ENCODE measurements at places on chromosomes 1 and 21. TPM values are rescaled to one million over a fixed set of nuclear protein-coding genes. Genes with fewer than 3 reads are reported as not detected.

The MMP23B gene
- polyA plus RNA-seq: 0.07 TPM

The LCE3E gene
- polyA plus RNA-seq: 2.8 TPM

The MSH4 gene
- polyA plus RNA-seq: 0.10 TPM

The KRTAP19-1 gene
- 0.44 TPM for polyA plus RNA-seq

DNA sequence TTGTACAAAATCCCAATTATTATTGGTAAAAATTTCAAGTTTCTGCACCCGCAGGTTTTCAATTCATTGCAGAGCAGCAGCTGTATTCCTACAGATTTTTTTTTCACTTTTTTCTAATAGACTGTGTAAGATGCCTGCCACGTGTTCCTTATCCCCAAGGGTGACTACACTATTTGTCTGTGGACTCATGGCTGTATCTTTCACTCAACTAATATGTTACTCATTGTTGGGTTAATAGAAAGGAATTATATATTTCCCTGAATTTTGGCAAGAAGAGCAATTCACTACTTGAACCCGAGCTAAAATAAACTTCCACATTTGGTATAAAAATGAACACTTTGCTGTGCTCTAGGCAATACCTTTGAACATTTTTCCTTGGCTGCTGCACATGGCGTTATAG, 158.7 kb downstream of the NCAM2 start:
- H3K4me3 ChIP-seq: no peak overlapping the region
- H3K4me1 ChIP-seq: no peaks in the 10 kb centered on the region
- no peak overlapping the region for H3K27ac ChIP-seq
- no peak for DNase-seq
- no peaks in the 10 kb centered on the region for H3K36me3 ChIP-seq

DNA sequence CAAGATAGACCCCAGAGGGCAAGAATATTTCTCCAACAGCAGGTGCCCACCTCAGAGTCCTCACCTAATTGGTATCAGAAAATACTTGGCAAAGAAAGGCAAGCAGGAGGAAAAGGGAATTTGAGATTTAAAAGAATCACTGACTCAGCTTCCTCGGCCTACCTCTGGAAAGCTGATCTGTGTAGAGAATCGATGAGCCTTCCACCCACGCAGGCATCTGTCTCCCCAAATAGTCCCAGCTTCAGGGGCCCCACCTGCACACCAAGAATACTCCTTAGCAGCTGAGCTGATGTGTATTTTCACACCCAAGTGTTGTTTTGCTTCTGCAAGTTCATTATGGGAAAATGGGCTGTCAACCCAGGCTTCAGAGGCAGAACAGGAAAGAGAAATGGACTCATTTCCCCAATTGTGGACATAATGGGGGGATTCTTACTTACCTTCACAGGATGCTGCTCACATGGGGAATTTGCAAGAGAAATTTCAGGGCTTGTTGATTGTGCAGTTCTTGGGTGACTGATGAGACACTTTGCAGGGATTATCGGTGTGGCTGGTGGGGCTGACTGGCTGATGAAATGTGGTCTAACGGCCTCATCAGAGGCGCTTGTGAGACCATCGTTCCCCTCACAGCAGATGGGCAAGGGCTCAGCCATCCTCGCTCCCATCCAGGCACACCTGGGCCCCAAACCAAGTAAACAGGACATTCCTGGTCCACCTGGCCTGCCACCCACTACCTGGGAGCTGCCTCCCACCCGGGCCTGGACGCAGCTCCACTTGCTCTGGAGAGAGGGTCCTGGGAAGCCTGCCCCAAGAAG, 436.3 kb downstream of the PTPRU start:
- DNase-seq: no peak
- no peaks in the 10 kb centered on the region for H3K36me3 ChIP-seq
- peaks cover 8% of the 10 kb centered on the region for H3K27me3 ChIP-seq
- no peak overlapping the region for H3K4me3 ChIP-seq

DNA sequence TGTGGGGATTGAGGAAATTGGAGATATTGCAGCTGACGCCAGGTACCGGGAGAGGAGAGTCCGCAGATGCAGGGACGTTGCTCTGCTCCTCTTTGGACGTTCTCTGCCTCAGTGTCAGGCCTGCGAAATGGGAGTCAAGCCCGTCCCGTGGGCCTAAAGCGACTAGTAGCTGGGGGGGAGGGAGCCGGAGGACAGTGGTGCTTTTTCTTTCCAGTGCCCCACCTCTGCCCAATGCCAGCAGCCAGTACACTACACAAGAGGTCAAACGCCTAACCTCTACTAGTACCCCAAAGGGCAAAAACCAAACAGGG, 413.6 kb upstream of the ESRRG start:
- no peak for DNase-seq
- H3K27me3 ChIP-seq: peaks cover 91% of the 10 kb centered on the region
- no peak overlapping the region for H3K4me3 ChIP-seq
- H3K27ac ChIP-seq: no peak overlapping the region
- peaks cover 17% of the 10 kb centered on the region for H3K4me1 ChIP-seq
- H3K36me3 ChIP-seq: no peaks in the 10 kb centered on the region

DNA sequence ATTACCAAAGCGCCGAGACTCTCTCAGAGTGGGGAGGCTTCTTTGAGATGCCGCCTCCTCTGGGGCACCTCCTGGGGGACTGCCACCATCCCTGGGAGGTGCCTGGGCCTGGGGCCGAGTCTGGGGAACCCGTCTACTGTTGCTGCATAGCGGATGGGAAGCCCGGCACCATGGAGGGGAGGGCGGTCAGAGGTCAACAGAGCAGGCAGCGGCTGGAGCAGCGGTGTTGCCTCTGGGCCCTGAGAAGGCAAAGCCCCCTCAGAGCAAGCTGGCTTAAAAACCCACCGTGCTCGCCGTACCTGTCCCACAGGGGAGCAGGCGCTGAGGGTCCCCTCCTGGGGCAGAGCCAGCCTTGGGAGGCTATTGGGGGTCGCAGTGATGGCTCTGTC, 62.0 kb downstream of the ARHGEF16 start:
- no peak overlapping the region for H3K27ac ChIP-seq
- H3K4me1 ChIP-seq: no peaks in the 10 kb centered on the region
- no peaks in the 10 kb centered on the region for H3K36me3 ChIP-seq
- H3K4me3 ChIP-seq: no peak overlapping the region

DNA sequence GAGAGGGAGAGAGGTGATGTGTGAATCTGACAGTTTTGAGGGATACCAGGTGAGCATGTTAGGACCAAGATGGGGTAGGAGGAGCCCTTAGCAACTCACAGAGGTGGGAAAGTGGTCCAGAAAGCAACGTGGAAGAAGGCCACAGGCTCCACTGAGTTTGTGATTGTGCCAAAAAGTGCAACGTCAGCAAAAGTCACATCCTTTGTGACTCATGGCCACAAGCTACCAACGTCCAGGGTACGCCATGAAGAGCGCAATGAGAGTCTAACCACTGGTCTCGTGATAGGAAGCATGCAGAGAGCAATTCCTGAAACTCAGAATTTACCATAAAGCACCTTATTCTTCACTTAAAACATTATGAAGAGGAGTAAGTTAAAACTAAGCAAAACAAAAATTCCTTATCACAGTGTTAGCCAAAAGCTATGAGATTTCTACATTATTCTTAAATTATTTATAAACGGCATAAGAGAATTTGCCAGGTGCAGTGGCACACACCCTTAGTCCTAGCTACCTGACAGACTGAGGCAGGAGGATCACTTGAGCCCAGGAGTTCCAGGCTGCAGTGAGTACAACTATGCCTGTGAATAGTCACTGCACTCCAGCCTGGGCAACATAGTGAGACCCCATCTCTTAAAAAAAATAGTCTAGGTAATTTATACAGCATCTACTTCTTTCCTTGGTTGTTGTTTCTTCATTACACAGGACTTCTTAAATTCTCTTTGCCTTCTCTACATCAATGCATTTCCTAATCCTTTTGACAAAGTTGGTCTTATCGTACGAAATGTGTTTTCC, 55.2 kb downstream of the COLGALT2 start:
- H3K27ac ChIP-seq: no peak overlapping the region
- H3K4me3 ChIP-seq: no peak overlapping the region
- H3K4me1 ChIP-seq: no peaks in the 10 kb centered on the region
- peaks cover 8% of the 10 kb centered on the region for H3K27me3 ChIP-seq
- DNase-seq: no peak
- no peaks in the 10 kb centered on the region for H3K36me3 ChIP-seq

- no peak overlapping the region for H3K4me3 ChIP-seq
- peaks cover 4% of the 10 kb centered on the region for H3K4me1 ChIP-seq
- DNase-seq: no peak
- H3K36me3 ChIP-seq: no peaks in the 10 kb centered on the region
- no peak overlapping the region for H3K27ac ChIP-seq
- peaks cover 20% of the 10 kb centered on the region for H3K27me3 ChIP-seq
These were observed 249.3 kb downstream of the TNR start for GRCh38 chr1:175494011-175494554.
